ENCODE measurements at places on chromosomes 7 and 10.

- no peak for DNase-seq
These were observed 26.4 kb downstream of the CHST15 start for GRCh38 chr10:124066781-124067714.

DNA sequence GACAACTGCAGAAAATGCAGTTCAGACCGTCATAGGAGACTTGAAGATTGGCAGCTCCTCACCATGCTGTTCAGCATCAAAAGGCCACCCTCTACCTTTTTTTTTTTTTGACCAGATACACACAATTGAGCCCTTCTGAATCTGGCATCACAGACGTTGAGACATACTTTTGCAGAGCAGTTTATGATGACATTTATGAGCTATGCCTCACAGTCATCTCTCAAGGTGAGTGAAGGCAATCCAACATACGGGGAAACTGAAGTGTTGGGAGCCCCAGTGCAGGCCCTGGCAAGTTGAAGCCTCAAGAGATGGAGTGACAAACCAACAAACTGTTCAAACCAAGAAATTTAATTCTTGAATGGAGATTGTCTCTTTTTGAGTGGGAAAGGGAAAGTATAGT, 83.6 kb upstream of the DLX6 start:
- no peak for DNase-seq

GRCh38 chr7:17598846-17599245, 300.4 kb downstream of the AHR start:
- DNase-seq, result no peak

DNA sequence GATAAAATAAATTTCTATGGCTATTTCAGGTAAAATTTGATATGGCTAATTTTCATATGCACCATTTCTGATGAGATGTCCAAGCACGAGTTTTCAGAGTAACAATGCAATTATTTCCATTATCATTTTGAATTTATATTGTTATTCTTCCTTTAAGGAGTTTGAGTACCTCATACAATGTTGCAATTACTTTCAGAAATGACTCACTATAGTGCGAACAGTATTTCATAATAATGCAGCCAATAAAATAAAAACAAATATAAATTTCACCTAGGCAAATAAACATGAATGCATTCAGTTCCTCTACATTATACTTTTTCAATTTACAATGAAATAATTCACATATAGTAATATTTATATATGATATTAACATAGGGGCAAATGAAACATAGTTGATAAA, 78.8 kb upstream of the LRRN3 start:
- DNase-seq, result no peak

- no peak for DNase-seq
These were observed 137.0 kb downstream of the ETV1 start for GRCh38 chr7:13852281-13852968.

DNA sequence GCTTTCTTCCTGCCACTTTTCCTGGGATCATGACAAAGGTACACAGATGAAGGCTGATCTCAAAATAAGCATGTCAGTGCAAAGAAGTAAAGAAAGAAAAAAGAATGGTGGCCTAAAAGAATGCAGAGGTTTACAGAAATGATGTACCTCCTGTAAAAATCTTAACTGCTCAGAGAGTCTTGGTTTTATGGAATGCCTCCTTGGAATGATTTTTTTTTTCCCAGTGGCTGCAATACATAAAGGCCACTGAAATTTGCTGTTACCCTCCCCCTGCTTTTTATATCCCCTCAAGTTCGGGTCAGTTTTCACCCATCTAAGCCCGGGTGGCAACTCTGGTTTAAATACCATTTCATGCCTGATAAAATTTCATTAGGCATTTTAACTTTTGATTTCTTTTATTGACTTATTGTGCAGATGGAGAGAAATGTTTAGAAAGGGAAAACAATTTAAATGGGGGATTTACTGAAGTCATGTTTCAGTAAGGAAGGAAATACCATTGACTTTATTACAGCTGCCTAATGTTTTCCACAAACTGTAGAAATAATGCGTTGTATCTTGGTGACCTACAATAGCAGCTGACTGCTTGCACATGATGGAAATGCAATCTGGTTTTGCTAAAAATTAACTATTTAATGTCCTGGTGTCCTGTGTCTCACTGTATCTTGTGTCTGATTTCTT, 102.5 kb downstream of the SAMD9 start:
- no peak for DNase-seq

DNA sequence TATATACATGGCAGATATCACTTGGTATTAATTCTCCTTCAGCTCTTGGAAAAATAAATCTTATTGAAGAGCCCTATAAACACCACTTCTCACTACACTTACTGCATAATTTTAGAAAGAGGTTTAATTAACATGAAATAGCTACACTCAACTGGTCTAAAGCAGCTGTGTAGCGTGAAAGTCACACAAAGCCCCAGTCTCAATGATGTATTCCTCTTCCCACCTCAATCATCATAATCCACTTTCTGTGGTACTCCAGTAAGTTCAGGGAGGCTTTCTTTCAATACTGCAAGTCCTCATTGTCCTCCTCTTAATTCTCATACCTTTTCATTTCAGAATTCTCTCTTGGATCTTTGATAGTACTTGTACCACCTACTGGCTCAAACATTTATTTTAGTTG, 688.0 kb downstream of the CNTNAP2 start:
- no peak for DNase-seq

DNA sequence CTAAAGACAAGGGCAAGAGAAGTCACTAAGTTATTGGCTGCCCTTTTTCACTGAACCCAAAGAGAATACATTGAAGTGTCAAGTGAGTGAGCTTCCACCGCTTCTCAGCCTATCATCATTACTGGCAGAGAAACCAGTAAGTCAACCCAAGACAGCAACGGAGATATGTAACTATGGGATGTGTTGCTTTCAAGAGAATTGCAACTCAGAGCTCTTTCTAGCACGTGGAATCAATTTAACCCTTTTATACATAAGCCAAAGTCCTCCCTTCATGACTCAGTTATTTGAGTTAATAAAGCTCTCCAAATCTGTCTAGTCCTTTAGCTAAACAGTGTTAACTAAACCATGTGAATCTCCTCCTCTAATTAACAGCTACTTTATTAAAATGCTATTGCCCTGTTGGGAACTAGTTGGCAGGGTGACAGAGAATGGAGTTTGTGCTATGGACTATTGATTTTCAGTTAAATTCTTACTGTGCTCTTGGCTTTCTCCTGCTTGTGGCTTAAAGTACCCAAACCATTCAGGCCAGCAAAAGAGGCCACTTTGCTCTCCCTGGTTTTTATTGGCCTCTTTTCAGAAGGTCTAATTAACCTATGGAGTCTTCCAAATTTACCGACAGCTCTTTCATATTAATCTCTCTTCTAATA, 287.7 kb downstream of the NRG3 start:
- no peak for DNase-seq

GRCh38 chr10:32166365-32166764, 110.1 kb upstream of the KIF5B start:
- no peak for DNase-seq

DNA sequence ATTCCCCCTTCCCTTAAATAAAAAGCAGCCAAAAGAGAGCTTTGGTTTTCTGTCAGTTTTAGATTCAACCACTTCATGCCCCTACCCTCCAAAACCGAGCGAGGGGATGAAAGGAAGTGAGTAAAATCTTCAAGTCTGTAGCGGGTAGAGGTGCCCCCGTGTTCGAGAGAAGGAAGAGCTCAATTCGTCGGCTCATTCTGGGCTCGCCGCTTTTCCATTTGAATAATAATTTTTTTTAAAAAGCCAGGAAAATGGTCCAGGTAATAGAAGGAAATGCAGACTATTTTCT, 436.2 kb upstream of the GALNT17 start:
- no peak for DNase-seq

GRCh38 chr7:37425498-37425897, 23.2 kb downstream of the ELMO1 start:
- DNase-seq, result no peak

Data from activated CD4-positive, alpha-beta memory T cell treated with anti-CD3 and anti-CD28 coated beads for 36 hours (primary cell).